ENCODE measurements at places on chromosomes 12 and 14.

DNA sequence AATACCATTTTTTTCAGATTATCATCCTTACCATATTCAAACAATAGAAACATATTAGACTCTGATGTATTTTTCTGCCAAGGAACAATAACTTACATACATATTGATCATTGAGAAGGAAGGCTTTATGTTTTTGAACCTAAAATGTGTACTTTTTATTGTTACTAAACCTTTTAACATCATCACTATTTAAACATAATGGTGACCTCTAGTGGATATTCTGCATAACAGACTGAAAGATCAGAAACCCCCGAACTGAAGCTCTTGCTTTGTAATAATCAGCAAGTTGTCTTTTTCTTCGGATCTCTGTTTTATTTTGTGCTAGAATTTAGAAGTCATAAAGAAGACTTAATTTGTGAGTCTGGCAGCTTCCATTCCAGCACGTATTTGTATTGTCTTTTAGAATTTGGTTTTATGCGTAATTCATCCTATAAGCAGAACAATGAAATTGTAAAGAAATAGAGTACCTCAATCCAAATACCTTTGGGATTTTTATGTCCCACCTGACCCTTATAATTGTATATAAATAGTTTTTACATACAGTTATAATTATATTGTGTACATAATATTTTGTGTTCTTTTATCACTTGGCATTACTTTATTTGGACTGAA is 125.9 kb upstream of the ATF1 start:
- DNase-seq, result no peak

DNA sequence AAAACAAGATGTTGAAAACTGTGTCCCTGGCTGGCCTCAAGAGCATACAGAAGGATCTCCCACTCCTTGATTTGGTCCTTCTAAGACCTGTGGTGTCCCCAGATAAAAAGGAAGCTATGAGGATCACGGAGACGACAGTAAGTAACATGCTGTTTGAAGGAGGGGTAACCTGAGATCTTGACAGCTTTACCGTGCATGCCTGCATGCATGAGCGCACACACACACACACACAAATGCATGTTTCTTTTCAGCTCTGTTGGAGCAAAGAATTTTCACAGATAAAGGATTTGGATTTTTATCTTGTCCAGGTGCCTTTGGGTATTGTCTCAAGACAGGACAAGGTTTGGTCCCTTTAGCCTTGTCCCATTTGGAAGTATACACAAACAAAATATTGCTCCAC is 411.6 kb upstream of the CCDC196 start:
- no peak for DNase-seq

DNA sequence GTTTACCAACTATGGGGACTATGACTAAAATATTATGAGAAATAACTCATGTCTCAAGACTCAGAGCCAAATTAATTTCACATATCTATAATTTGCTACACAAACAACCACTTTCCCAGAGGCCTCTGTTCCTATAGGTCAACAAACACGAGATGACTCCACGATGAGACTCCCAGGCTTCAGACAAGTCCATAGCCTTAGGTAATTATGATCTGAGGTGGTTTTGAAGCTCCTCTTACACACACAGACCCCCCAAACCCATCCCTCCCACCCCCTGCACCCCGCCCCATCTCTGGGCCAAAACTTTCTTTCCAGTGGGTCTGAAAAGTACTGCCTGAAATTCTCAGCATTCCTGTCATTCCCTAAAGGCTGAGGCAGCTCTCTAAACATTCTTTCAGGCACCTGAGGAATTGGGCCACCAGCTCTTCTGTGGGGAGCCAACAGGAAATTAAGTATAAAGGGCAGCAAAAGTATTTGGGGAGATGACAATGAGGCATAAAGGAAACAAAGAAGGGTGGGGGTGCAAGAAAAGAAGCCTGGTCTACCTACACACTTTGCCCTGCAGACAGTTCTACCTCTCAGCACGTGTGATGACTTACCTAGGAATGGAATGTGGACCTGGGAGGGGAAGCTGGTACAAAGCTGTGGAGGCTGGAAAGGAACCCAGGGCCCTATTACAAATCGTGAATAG is 143.6 kb downstream of the PAWR start:
- peak; percentile 90 for DNase-seq

DNA sequence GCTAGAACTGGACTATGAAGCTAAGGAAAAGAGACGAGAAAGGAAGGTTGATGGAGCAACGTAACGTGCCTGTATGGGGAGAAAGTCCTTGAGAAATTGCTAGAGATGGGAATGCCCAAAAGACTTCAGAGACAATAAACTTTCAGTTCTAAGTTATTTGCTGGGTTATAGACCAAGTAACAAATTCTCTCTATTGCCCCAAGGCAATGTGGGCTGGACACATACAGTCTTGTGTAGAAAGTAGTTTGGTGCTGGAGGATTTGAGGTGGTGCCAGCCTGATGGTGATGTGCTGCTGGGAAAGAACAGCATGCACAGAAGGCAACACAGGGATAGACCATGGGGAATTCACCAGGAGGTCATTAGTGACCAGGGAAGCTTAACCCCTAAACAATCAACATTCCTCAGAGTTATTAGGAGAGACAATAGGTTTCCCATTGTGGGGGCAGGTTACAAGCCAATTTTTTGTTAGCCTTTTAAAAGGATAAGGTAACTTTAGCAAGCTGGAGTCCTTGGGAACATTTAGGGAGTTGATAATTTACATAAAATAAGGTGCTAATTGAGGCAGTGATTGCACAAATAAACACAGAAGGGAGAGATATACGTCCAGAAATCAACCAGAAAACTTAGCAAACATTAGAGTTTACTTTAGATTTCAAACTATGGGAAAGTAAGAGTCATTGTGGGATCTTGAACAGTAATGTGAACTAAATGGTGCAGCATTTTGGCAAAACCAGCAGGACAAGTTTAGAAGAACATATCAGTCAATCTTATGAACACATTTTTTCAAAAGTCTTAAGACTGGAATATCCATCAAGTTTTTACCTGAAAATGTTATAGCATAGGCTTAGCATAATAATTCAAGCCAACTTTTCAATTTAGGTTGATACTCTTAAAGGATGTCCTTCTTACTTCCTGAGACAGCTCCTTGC is 61.4 kb downstream of the LMNTD1 start:
- no peak for DNase-seq

GRCh38 chr12:76284816-76285750 is 63.1 kb downstream of the BBS10 start:
- DNase-seq, result peak; percentile 37

DNA sequence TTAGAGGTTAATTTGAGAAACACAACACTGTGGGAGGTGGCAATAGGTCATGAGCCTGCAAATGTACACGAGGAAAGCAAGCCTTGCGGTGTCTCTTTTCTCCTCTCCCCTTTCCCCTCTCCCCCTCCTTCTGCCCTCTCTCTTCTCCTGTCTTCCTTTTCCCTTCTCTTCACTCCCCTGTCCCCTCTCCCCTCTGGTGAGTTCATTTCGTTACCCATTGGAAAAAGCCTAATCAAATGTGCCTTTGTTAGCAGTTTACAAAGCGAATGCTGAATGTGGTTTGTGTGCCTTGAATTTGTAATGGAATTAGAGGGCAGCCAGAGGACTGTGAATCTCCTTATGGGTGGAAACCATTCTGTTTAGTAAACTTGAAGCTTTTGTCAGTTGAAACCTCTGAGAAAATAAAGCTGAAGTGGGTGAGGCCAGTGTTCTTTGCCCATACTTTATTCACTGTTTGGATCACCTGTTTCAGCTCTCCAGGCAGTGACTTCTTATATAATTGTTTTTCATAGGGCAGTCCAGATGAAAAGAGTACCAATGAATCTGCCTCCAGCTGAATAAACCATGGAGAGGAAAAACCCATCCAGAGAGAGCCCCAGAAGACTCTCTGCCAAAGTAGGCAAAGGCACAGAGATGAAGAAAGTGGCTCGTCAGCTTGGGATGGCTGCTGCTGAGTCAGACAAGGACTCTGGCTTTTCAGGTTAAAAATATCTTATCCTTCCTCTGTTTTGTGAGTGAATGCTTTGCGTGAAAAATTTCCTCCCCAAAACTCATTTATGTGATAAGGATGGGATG is 7.3 kb downstream of the CIPC start:
- no peak for DNase-seq

DNA sequence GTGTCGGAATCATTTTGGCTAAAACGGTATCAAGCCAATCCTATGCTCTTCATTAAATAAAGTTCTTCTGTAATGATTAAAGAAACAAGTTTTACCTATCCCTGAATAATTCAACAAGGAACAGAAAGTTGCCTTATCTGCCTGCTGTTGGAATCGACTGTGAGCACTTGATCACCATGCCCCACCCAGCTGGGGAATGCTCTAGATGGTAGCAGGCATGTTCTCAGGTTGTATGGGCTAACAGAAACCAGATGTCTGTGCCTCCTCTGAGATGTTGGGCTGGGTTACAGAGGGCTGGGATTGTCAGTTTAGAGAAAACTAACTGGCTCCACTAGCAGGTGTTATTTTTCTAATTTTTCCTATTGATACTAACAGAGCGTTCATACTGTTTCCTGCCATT is 28.9 kb downstream of the RTRAF start:
- no peak for DNase-seq

DNA sequence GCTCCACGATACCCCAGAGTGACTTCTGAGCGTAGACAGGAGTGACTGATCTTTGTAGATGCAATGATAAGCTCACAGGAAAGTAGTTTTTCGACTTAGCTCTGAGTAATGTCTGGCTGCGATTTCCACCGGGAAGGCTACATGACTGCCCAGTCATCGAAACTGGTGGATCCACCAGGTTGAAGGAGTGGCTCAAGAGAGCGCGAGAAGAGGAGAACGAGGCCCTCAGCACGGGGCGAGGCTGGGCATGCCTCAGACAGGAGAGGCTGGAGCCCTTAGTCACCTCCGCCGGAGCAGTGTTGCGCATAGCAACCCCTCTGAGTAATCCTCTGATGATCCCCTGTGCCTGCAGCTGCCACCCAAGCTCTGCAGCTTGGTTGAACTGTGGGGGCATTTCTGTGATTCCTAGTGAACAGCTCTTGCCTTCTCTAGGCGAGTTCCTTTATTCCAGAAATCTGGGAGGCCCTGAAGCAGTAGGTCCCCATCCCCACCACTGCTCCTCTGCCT is 25.6 kb downstream of the ELK3 start:
- peak; percentile 96 for DNase-seq

- DNase-seq, result no peak
Measured at GRCh38 chr12:62400135-62400534, 66.5 kb upstream of the MON2 start.

DNA sequence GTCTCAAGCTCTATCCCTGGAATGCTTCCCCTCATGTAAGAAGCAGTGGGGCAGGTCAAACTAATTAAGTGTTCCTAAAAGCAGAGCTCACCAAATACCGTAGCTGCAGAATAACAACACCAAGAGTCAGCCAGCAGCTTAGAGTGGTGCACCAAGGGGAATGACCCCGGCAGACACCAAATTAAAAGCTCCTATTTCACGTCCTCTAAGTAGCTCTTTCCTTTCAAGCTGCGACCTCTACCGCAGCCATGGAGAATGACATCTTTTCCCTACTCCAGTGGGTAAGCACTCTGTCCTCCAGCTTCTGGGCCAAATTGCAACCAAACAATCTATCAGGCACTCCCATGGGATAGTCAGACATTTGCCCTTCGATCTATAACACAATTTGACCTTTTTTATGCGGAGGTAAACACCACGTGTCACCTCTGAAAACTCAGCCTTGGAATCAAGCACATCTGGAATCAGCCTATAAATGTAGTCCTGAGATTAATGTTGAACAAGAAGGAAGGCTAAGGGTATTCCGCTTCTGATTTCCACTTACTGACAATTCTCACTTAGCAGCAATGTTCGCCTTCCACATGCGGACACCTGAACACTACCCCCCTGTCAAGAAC is 67.6 kb upstream of the CDKN3 start:
- DNase-seq, result peak; percentile 25

DNA sequence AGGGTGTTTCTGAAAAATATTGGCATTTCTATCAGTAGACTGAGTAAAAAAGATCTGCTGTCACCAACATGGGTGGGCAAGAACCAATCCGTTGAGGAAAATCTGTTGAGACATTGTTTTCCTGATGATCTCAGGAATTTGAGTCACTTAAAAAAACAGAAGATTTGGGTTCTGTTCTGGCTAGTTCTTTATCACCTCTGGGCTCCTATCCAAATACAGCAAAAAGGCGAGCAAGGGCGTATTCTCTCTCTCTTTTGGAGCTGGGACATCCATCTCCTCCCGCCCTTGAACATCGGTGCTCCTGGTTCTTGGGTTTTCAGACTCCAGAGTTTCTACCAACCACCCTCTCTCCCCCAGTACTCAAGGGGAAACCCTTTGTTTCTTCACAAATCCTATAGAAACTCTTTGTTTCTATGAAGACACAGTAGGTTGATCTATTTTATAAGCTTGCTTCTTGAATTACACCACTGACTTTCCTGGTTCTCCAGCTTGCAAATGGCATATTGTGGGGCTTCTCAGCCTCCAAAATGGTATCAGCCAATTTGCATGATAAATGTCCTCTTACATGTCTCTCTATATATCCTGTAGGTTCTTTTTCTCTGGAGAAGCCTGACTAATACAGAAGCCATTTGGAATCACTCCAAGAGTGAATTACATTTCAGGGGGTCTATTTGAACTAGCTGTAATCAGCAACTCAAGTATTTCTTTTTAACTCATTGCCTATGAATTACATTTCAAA is 263.9 kb upstream of the TMTC1 start:
- DNase-seq, result peak; percentile 35

DNA sequence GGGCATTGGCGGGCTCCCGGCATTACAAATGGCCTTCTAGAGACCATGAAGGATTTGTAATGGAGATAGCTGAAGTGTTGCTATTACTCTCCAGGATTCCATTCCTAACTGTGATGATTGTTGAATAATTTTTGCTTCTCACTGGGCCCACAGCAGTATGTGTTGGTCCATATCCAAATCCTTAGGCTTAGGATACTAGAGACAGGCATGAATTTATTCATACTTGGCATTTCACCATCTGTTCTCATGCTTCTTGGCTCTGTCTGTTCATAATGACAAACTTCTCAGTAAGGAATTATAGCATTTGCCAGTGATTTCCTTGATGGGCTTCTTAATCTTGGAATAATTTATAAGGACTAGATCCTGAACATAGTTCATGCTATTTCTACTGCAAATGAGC is 832.9 kb downstream of the C12orf50 start:
- no peak for DNase-seq

- no peak for DNase-seq
Measured at GRCh38 chr12:120571299-120571698, 9.9 kb downstream of the POP5 start.

DNA sequence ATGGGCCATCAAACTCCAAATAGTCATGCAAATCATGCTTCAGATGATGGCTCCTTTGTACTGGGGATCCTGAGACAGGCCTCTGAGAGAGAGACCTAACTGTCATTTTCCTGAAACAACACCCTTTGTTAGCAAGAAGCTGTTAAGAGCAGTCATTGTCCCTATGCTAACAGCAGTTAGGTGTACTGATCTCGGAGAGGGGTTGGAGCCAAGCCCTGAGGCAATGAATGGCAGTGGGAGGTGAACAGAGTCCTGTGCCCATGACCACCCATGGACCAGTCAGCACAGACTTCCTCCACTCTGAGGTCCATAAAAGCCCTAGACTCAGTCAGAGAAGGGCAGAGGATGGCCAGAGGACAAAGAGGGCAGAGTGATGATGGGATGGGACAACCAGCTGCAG is 747.6 kb upstream of the LRFN5 start:
- DNase-seq, result no peak
